ENCODE measurements at places on chromosomes 7 and 10. TPM values are rescaled to one million over a fixed set of nuclear protein-coding genes. Genes with fewer than 3 reads are reported as not detected.

DNA sequence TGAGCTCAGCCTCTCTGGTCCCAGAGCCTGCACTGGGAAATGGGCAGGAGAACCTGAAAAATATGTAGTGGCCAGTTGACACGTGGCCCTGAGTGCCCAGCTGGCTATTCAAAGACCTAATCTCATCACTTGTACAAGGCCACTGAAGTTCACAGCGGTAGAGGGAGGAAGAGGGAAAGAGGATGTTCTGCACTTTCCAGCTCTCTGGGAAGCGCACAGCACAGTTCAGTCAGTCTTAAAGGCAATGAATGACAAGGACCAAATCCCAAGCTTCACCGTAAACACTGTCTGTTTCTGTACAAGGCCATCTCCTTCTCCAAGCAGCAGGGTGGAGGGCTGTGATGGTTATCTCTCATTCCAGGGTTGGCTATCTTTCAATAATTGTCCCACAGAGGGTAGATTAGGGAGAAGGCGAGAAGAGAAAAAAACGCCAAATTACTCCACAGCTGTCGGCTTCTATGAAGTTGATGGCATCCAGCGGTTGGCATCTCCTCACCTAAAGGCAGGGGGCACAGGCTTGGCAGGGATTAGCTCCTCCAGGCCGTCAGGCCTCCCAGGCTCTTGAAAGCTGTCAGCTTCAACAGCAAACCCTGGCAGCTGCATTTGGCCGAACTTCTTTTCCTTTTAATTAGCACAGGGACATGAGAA is 10.6 kb downstream of the SFMBT2 start:
- no peaks in the 10 kb centered on the region for H3K27me3 ChIP-seq
- H3K4me3 ChIP-seq = no peak overlapping the region
- no peak for DNase-seq
- no peak overlapping the region for H3K27ac ChIP-seq
- H3K4me1 ChIP-seq = no peaks in the 10 kb centered on the region
- H3K36me3 ChIP-seq = no peaks in the 10 kb centered on the region

The RBM28 gene
- total RNA-seq = 35.7 TPM

The GBX1 gene
- not detected for total RNA-seq

GRCh38 chr7:99539213-99539811 is 12.6 kb downstream of the FAM200A start:
- H3K36me3 ChIP-seq = no peaks in the 10 kb centered on the region
- no peaks in the 10 kb centered on the region for H3K4me1 ChIP-seq
- no peak for DNase-seq
- H3K27me3 ChIP-seq = no peaks in the 10 kb centered on the region
- H3K4me3 ChIP-seq = no peak overlapping the region

- no peaks in the 10 kb centered on the region for H3K36me3 ChIP-seq
- H3K27ac ChIP-seq = no peak overlapping the region
- H3K4me3 ChIP-seq = no peak overlapping the region
- H3K27me3 ChIP-seq = no peaks in the 10 kb centered on the region
- peaks cover 8% of the 10 kb centered on the region for H3K4me1 ChIP-seq
- no peak for DNase-seq
Observed at GRCh38 chr10:44984671-44985101, 6.1 kb upstream of the DEPP1 start.

GRCh38 chr7:121521711-121522400 is 125.7 kb upstream of the FAM3C start:
- H3K4me1 ChIP-seq = no peaks in the 10 kb centered on the region
- no peaks in the 10 kb centered on the region for H3K36me3 ChIP-seq

DNA sequence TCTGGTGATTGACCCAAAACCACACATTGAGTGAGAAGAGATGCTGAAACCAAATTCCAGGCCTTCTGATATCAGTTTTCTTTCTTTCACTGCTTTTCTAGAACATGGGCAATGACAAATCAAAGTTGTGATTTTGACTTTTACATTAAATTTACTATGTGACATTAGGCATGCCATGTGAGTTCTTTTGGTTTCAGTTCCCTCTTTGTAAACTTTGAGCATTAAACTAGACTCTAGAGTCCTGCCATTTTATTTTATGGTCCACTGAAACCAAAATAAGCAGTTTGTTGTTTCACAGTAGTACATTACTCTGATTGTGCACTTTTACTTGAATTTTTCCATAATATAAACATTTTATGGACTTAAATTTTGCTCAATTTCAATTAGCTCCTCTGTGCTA is 381.1 kb upstream of the SEMA3D start:
- H3K27ac ChIP-seq = no peak overlapping the region
- no peaks in the 10 kb centered on the region for H3K36me3 ChIP-seq
- H3K4me1 ChIP-seq = no peaks in the 10 kb centered on the region
- H3K4me3 ChIP-seq = no peak overlapping the region
- DNase-seq = no peak
- no peaks in the 10 kb centered on the region for H3K27me3 ChIP-seq

- H3K27me3 ChIP-seq = no peaks in the 10 kb centered on the region
- no peak for DNase-seq
- no peak overlapping the region for H3K27ac ChIP-seq
- no peak overlapping the region for H3K4me3 ChIP-seq
- H3K36me3 ChIP-seq = no peaks in the 10 kb centered on the region
- H3K4me1 ChIP-seq = no peaks in the 10 kb centered on the region
Observed at GRCh38 chr10:3324612-3325038, 152.0 kb upstream of the PITRM1 start.

The MEPCE gene
- 41.4 TPM for total RNA-seq

DNA sequence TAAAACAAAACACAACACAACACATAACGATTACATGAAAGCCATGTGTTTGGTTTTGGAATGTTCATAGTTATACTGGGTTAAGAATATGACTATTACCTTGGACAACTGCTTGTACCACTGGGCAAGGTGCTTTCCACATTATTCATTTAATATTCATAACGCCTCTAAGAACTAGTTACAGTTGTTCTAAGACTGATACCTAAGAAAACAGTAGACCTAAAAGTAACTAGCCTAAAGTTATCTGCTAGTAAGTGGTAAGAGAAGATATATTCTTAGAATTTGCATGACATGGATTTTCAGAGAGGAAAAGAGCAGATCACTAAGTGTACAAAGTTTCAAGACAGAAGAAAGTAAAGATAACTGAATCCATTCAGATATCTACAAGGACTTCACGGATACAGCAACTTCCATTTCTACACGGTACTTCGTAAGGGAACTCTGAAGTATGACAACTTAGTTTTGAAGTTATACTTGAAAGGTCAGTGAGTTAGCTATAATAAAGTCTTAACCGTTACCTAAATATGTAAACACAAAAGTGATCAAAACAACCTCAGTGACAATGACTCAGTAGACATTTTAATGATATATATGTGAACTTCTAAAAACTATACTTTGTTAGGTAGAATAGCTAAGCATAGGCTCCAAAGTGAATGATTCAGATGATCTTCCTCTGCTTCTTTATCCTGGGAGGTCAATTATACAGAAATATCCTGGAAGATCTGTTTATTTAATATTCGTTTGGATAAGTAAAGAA is 65.1 kb downstream of the MINDY3 start:
- H3K27me3 ChIP-seq = no peaks in the 10 kb centered on the region
- no peaks in the 10 kb centered on the region for H3K4me1 ChIP-seq
- no peak overlapping the region for H3K27ac ChIP-seq
- H3K36me3 ChIP-seq = no peaks in the 10 kb centered on the region
- no peak overlapping the region for H3K4me3 ChIP-seq
- DNase-seq = no peak

The FAM241B gene
- 8.5 TPM for total RNA-seq

- no peak for DNase-seq
- no peaks in the 10 kb centered on the region for H3K4me1 ChIP-seq
- H3K27ac ChIP-seq = no peak overlapping the region
- no peak overlapping the region for H3K4me3 ChIP-seq
- H3K36me3 ChIP-seq = no peaks in the 10 kb centered on the region
- H3K27me3 ChIP-seq = no peaks in the 10 kb centered on the region
Observed at GRCh38 chr10:59098387-59098786, 78.1 kb upstream of the PHYHIPL start.

The NANOS1 gene
- 6.4 TPM for total RNA-seq

The CLEC5A gene
- total RNA-seq = 3.2 TPM

The THNSL1 gene
- 4.2 TPM for total RNA-seq

The CUZD1 gene
- total RNA-seq = 0.48 TPM

- H3K36me3 ChIP-seq = no peaks in the 10 kb centered on the region
- H3K27me3 ChIP-seq = no peaks in the 10 kb centered on the region
- no peaks in the 10 kb centered on the region for H3K4me1 ChIP-seq
Observed at GRCh38 chr10:110056822-110057221, 49.0 kb downstream of the ADD3 start.

- no peaks in the 10 kb centered on the region for H3K36me3 ChIP-seq
- H3K27ac ChIP-seq = no peak overlapping the region
- no peaks in the 10 kb centered on the region for H3K4me1 ChIP-seq
- H3K27me3 ChIP-seq = no peaks in the 10 kb centered on the region
Observed at GRCh38 chr7:94761451-94761850, 105.5 kb upstream of the SGCE start.

DNA sequence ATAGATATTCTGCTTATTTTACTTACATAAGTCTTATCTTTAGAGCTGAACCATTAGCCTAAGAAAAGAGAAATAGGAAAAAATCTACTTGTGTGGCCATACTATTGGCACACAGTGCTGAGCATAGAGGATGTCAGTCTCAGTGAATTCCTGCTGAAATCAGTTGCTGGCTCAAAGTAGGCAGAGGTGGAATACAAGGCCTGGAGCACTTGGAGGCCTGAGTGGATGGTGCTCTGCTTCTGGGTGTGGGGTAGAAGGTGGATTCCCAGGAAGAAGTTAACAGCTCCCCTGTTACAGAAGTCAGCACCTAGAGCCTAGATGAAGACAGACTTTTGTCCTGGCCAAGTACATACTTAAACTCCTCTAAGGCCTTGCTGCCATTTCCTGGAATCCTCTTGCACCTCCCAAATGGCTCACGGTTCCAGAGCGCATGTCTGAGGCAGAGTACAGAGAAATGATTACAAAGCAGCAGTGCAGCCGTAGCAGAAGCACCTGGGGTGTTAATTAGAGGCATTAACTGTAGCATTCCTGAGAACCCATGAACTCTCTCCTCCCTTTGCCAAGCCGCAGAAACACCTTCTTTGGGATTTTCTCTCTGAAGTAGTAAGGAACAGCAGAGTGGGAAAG is 18.0 kb upstream of the XPNPEP1 start:
- peak overlapping the region; percentile 54 for H3K27ac ChIP-seq
- no peak for DNase-seq
- H3K4me3 ChIP-seq = no peak overlapping the region
- no peaks in the 10 kb centered on the region for H3K4me1 ChIP-seq
- H3K27me3 ChIP-seq = no peaks in the 10 kb centered on the region

DNA sequence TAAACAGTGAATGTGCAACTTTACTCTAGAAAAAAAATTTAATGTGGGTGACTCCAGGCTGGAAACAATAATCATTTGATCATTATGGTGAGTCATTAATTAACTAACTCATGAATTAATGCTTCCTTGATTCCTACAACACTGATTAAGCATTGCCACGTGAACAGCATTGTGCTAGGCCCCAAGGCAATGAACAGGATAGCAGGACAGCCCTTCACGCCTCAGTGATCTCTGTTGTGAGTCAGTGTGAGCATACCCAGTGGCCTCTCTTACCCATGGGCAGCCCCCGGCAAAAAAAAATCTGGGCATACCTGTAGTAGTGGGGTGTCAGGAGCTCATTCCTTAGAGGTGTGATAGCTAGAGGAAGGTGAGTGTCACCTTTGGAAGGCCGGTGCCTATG is 76.0 kb downstream of the DENND2A start:
- H3K4me3 ChIP-seq = no peak overlapping the region
- H3K27me3 ChIP-seq = no peaks in the 10 kb centered on the region
- DNase-seq = no peak
- no peaks in the 10 kb centered on the region for H3K4me1 ChIP-seq
- no peaks in the 10 kb centered on the region for H3K36me3 ChIP-seq
- peak overlapping the region; percentile 14 for H3K27ac ChIP-seq

- H3K27ac ChIP-seq = no peak overlapping the region
- no peak overlapping the region for H3K4me3 ChIP-seq
- no peaks in the 10 kb centered on the region for H3K4me1 ChIP-seq
- H3K27me3 ChIP-seq = no peaks in the 10 kb centered on the region
Observed at GRCh38 chr7:14842523-14842922, 60.0 kb downstream of the DGKB start.

- DNase-seq = no peak
- H3K4me1 ChIP-seq = no peaks in the 10 kb centered on the region
- no peaks in the 10 kb centered on the region for H3K36me3 ChIP-seq
- no peak overlapping the region for H3K4me3 ChIP-seq
- peaks cover 32% of the 10 kb centered on the region for H3K27me3 ChIP-seq
Observed at GRCh38 chr7:157033483-157034473, 23.3 kb upstream of the MNX1 start.

The FLNC gene
- total RNA-seq = 6.0 TPM

DNA sequence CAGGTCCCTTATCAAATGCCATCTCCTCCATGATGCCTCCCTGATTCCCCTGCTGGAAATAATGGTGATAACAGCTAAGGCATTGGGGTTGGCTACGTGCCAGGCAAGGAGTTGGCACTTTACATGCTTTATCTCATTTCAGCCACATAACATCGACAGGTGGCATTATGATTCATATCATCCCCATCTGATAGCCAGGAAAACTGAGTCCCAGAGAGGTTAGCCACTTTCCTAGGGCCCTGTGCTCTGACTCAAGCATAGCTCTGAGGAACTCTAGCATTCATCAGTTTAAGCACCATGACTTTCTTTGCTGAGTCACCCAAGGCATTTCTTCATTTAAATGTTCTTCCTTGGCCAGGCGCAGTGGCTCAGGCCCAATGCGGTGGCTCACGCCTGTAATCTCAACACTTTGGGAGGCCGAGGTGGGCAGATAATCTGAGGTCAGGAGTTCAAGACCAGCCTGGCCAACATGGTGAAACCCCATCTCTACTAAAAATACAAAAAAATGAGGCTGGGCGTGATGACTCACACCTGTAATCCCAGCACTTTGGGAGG is 6.6 kb downstream of the LEP start:
- H3K27ac ChIP-seq = no peak overlapping the region
- no peak for DNase-seq
- H3K4me1 ChIP-seq = no peaks in the 10 kb centered on the region
- H3K27me3 ChIP-seq = no peaks in the 10 kb centered on the region

The NRAP gene
- not detected for total RNA-seq

GRCh38 chr7:107996072-107996882 is 6.7 kb downstream of the LAMB1 start:
- no peak for DNase-seq
- no peak overlapping the region for H3K27ac ChIP-seq
- no peak overlapping the region for H3K4me3 ChIP-seq
- H3K4me1 ChIP-seq = no peaks in the 10 kb centered on the region
- H3K27me3 ChIP-seq = no peaks in the 10 kb centered on the region

DNA sequence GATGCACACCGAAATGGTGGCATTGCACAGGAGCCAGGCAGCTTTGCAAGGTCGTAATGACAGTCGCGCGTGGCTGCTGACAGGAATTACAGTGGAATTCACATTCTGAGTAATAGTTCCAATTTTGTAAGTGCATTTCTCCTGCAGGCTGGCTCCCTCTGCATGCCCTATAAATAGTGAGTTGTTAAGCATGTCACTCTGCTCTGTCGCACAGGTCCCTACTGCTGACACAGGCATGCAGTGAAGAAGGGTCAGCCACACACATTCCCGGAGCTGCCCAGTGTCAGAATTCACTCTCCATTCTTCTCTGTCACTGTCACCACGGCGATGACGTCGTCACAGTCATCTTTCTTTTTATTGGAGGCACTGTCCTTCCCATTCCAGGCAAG is 49.2 kb upstream of the SHH start:
- H3K27me3 ChIP-seq = no peaks in the 10 kb centered on the region
- H3K27ac ChIP-seq = no peak overlapping the region
- no peak overlapping the region for H3K4me3 ChIP-seq
- no peak for DNase-seq

- H3K36me3 ChIP-seq = no peaks in the 10 kb centered on the region
- no peaks in the 10 kb centered on the region for H3K27me3 ChIP-seq
- no peak for DNase-seq
- no peaks in the 10 kb centered on the region for H3K4me1 ChIP-seq
Observed at GRCh38 chr10:58756130-58756719, 243.6 kb downstream of the BICC1 start.

Data from breast epithelium (tissue), 4 donors.